COLO829 (cell line): ENCODE measurements at places on chromosomes 1 and 21.

GRCh38 chr1:16334655-16335340, 17.5 kb downstream of the FBXO42 start:
- DNase-seq = no peak

DNA sequence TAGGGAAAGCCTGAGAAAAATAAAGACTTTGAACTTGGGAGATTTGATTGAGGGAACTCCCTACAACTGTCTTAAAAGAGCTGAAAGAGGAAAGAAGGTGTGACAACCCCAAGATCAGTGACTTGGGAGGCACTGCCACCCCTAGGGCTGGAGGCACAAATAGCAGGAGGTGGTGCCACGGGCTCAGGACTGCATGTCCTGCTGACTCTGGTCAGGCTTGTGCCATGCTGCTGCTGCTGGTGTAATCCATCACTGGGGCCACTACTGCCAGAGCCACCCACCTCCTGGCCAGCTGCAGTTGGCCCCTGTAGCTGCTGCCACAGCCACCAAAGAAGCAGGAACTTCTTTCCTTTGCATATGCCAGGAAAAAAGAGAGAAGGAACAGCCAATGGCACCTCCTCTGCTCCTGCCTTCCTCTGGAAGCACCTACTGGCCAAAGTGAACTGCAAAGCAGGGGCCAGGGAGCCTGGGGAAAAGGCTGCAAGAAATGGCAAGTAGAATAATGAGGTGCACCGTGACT, 730.3 kb downstream of the PTPRU start:
- DNase-seq = no peak

GRCh38 chr1:202663131-202663530, 47.1 kb downstream of the SYT2 start:
- no peak for DNase-seq

DNA sequence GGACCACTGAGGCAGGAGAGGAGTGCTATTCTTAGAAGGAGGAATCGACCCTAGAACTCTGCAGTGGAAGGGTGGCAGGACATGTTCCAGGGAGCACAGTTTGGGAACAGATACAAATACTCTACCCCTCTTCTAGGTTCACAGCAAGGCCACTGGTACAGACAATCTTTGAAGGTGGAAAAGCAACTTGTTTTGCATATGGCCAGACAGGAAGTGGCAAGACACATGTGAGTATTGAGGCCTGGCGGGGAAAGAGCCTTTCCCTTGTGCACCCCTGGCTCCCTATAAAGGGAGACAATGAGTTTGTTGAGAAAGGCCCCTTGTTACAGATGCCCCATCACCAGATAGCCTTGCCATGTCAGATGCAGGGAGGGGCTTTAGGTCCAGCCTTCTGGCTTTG, 17.8 kb downstream of the KIF2C start:
- DNase-seq = no peak
